ENCODE measurements at places on chromosomes 13 and 19. TPM values are rescaled to one million over a fixed set of nuclear protein-coding genes. Genes with fewer than 3 reads are reported as not detected.

DNA sequence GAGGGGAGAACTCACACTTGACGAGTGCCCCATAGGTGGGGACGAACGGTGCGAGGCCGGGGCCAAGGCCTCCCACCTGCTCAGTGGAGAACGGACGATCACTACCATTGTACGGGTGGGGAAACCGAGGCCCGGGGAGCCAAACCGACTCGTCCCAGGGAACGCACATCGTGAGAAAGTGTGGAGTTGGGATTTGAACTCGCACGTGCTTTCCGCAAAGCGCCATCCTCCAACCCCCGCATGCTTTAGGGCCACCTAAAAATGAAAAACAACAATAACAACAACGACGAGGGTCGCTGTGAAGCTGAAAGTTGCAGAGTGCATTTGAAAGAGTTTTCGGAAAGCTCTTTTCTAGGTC is 458 bp downstream of the ARHGEF1 start:
- no peak for DNase-seq

DNA sequence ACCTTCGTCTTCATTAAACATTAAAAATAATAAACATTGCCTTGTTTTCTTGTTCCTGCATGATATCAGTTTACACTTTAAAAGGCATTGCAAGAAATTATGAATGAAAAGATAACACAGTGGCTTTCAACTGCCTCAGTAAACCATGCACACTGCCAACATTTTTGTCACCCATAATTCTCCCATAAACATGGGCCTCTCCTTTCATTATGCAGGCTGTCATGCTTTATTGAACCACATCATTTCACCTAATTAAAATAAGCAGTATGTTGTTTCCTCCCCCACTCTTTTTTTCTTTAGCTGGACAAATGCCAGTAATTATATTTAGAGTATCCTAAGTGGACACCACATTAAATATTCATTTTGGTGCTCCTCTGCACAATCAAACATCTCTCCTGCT is 1566.5 kb upstream of the SLC10A2 start:
- no peak for DNase-seq

GRCh38 chr19:46828484-46828883 is 22.2 kb downstream of the AP2S1 start:
- no peak for DNase-seq

The PLA2G4C gene
- total RNA-seq = 12.7 TPM

The FAM216B gene
- not detected for total RNA-seq

The NCAN gene
- total RNA-seq = 0.20 TPM

The EPSTI1 gene
- 19.3 TPM for total RNA-seq

GRCh38 chr13:27172495-27172842 is 858 bp upstream of the USP12 start:
- DNase-seq = no peak
